Esophagus squamous epithelium (tissue), 5 donors: ENCODE measurements at places on chromosomes 16 and 17.
A peak's percentile ranks its signal among the peaks of the same experiment; 100 is the strongest.

DNA sequence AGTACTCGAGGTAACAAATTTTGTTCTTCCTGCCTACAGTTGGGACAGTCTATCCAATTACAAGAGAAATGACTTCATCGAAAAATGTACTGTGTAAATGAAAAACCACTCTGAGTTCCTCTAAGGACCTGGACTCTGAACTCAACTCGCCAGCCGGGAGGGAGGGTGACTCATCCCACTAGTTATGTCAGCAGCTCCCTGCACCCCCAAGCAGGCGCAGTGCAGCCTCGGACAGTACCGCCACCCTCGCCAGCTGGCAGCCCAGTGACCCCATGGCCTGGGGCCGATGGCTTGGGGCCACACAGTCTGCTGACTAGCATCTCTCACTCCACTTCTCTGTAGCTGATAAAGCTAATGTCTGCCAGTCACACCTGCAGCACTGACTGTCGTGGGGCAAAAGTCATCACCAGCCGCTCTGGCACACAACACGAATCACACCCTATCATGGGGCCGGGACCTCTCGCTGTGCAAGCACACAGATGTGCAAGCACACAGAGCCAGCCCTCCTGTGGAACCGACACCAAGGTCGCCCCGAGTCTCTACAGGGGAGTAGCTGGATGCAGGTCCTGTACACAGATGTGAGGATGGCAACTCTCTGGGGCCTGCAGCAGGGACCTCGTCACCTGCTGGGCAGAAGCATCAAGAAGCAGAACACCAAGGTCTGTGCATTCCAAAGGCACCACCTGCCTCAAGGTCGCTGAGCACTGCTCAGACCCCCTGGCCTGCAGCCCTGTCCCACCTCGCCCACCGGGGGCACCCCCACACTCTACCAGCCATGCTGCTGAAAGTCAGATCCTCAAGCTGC is 5.7 kb downstream of the CSNK1D start:
- DNase-seq: peak; percentile 20

DNA sequence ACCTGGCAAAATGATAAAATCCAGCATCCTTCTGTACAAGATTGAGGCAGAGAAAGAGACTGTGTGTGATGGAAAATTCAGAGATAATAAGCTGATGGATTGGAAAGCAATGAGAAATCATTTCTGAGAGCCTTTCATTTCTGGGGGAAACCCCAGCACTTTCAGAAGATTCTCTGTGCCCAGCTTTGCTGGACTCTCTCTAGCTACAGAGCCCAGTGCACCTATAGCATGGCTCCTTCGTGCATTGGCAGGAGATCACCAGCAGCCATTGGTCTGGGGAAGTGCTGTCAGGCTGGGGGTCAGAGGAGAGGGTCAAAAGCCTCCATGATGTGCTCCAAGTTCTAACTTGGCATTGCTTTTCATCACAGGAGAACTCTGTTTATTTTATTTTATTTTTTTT is 259.9 kb downstream of the SOX9 start:
- no peak for DNase-seq

GRCh38 chr17:5730373-5730772 is 146.1 kb upstream of the NLRP1 start:
- no peak for DNase-seq

DNA sequence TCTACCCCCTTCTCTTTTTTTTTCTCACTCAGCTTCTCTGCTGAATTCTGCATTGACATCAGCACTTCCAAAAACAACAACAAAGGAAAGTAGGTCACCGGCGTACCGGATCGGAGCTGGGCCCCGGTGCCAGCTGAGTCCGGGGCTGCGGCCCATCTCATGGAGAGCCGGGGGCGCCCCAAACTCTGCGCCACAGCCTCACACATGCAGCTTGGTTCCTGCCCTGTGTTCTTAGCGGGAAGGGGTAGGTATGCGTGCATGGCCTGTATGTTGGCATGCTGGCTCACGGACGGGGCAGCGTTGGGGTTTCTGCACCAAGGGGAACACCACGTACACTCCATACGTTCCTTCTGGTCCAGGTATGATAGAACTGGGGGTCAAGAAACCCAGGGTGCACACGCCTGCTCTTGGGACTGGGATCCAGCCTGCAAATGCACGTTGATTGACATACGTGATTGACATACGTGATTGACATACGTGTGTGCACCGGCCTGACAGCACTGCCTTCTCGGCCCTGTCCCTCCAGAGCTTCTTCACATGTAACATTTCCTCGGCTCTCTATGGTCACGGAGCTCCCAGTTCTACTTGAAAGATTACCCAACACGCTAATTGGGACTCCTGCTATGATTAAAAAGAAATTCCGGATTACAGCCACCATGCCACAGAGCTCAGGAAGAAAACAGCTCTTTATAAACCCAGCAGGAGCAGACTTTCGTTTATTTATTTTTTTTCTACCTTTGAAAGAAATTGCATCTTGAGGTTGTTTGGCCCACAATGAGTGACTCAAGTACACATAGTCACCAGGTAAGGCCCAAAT is 88.7 kb downstream of the RPA1 start:
- DNase-seq: no peak

DNA sequence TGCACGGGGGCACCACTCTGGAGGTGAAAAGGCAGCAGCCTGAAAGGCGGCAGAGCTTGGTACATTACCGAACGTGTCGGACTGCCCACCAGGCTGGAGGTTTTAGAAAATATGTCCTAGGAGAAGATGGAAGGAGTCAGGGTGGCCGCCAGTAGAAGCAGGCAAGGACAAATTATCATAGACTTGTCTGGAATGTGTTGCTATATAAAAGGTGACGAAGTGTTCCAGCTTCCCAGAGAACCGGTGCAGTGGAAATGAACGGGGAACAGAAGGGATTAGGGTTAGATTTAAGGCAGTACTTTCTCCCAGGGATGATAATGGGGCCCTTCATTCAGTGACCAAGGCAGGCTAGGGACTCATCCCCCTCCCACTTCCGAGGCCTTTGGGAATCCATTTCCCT is 27.4 kb downstream of the PIPOX start:
- no peak for DNase-seq

DNA sequence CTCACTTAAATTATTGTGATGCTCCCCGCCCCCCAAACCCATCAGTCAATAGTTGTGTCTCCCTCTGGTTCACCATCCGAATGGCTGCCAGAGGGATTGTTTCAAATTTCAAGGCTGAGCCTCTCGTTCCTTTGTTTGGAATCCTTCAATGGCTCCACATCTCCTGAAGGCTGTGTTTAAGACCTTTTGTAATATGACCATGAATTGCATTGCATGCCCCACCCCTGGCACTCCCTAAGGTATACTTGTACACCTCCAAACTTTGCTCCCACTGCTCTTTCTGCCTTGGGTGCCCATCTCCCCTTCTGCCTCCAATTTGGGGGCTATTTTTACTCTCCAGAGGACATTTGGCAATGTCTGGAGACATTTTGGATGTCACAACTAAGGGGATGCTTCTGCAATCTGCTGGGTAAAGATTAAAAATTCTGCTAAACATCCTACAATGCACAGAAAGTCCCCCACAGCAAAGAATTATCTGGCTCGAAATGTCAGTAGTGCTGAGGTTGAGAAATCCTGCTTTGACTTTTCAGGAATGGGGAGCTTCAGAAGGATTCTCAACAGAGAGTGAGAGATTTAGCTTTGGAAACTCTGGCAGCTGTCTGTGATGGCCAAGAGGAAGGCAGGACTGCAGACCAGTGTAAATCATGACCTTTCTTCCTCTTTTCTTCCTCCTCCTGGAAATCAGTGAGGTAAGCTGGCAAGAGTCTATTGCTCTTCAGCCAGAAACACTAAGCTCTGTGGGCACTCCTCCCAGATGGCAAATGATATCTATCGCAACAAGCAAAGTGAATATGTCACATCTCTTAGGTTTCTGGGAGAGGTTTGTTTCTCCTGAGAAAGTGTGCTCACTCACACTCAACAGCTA is 8.7 kb upstream of the IL4R start:
- DNase-seq: no peak

DNA sequence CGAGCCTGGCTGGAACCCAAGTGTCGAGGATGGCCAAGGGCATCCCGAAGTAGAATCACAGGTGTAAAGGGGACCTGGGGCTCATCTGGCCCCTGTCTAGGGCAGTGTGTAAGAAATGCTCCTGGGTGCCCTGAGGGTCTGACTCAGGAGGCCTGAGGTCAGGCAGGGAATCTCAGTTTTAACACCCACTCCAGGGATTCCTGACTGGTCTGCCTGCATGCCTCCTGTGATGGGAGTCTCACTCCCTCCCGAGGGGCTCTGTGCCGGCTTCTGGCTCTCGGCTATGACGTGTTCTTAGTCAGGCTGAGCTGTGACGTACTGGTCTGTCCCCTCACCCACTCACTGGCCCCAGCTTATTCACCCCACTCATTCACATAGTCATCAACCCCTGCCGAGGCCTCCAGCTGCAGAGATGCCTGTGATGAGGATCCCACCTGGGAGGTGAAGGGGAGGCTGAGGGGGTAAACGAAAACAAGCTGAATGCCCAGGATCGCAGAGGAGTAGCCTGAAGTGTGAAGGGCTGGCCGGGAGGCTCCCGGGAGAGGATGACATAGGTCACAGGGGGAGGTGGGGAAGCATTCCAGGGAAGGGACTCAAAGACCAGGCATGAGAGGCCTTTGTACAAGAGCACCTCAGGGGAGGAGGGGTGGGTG is 23.8 kb downstream of the FAM83G start:
- DNase-seq: no peak

GRCh38 chr17:69048634-69049033 is 12.1 kb downstream of the ABCA9 start:
- DNase-seq: no peak

GRCh38 chr17:50954641-50955121 is 88.5 kb upstream of the TOB1 start:
- DNase-seq: no peak

GRCh38 chr16:89442990-89443726 is 47.2 kb downstream of the ANKRD11 start:
- no peak for DNase-seq

DNA sequence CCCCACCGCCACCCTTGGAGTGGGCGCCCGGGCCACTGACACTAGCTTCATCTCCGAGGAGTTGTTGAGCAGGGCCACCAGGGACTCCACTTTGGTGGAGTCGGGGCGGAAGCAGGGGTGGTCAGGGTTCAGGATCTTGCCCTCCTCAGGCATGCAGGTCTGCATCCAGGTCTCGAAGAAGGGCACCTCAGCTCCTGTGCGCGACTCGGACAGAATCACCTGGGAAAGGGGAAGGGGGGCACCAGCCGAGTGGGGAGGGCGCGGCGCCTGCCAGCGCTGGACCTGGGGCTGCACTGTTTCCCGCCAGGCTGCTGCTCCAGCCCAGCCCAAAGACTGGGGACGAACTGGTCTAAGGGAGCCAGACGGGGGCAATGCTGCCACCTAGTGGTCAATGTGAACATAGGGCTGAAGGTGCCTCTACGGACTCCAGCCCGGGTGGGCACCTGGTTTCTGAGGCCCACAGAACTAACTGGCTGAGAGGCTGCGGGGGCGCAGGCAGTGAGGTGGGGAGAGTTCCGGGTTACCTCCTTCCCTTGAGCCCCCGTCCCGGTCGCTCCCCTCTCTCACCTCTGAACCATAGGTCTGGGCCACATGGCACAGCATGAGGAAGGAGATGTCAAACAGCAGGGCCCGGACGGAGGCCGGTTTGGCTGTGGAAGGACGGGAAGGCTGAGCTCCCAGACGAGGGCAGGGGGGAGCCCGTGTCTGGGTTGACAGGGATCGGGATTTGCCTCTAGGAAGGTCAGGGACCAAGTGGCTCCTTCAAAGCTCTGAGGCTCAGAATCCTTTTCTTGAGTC is 11.8 kb downstream of the CSF3 start:
- no peak for DNase-seq

DNA sequence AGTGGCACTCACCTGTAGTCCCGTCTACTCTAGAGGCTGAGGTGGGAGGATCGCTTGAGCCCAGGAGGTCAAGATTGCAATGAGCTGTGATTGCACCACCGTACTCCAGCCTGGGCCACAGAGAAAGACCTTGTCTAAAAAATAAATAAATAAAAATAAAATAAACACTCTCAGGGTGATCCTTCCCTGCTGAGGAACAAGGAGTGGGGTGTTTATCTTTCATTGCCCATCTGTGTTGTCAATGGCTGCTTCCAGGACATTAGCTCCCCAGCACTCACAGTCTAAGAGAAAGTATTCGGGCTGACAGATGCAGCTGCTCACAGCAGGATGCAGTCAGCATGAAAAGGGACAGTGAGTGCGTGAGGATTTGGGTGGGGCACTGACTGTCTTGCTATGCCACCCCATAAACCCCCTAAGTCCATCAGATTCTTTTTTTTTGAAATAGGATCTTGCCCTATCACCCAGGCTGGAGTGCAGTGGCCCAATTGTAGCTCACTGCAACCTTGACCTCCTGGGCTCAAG is 31.3 kb upstream of the RBBP6 start:
- DNase-seq: no peak

DNA sequence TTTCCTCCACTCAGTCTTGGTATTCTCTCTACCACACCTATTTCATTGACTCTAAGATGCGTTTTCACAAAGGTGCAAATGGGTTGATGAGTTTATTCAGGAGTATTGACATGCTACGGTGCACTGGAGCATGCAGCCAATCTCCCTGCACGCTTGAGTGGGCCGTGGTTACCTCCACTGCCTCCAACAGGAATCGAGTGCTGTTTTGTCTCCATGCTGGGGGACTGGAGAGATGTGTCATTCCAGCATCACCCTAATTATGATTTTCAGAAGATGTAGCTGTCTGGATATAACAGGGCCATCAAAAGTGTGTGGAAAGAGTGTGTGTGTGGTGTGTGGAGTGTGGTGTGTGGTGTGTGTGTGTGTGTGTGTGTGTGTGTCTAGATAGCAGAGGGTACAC is 351.6 kb upstream of the ZFHX3 start:
- no peak for DNase-seq

GRCh38 chr17:35229638-35230037 is 13.2 kb upstream of the SLFN5 start:
- no peak for DNase-seq

GRCh38 chr16:49335828-49336227 is 37.8 kb upstream of the C16orf78 start:
- DNase-seq: no peak

DNA sequence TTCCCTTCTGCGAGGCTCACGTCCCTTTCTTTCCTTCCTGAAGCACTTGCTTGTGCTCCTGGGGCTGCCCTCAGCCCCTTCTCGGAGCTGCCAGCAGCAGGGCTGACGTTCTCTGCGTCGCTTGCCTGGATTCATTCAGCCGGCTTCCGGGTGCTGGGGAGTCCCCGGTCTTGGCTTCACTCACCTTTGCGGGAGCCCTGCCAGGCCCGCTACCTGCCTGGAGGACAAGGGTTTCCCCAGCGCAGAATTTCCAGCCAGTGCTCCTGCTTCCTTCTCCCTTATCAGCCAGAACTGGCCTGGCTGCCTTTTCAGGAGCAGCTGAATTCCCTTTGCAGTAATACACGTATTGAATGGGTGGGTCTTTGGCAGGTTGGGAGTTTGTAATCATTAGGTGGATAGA is 22.1 kb upstream of the IL17C start:
- DNase-seq: no peak

- no peak for DNase-seq
These were observed 11.8 kb downstream of the SLC16A3 start for GRCh38 chr17:82240506-82241182.

GRCh38 chr17:28407130-28407973 is 1.3 kb upstream of the SLC46A1 start:
- no peak for DNase-seq

- DNase-seq: no peak
These were observed 173.8 kb upstream of the IRX3 start for GRCh38 chr16:54460263-54460860.
